ENCODE measurements at places on chromosomes 6 and 20. TPM values are rescaled to one million over a fixed set of nuclear protein-coding genes. Genes with fewer than 3 reads are reported as not detected.

The MICB gene
- total RNA-seq, result 37.0 TPM

The SLC17A1 gene
- not detected for total RNA-seq

The BMP5 gene
- 0.07 TPM for total RNA-seq

The CRIP3 gene
- total RNA-seq, result 48.9 TPM

The PREX1 gene
- total RNA-seq, result 14.2 TPM

The NFATC2 gene
- 3.0 TPM for total RNA-seq

The RAET1G gene
- total RNA-seq, result not detected

The ZCCHC3 gene
- 52.6 TPM for total RNA-seq

The CTCFL gene
- 0.70 TPM for total RNA-seq

The POLR1H gene
- total RNA-seq, result 37.7 TPM

The SLC52A3 gene
- total RNA-seq, result 7.3 TPM

Data from WTC11 (cell line).